ENCODE measurements at places on chromosomes 6 and 20. TPM values are rescaled to one million over a fixed set of nuclear protein-coding genes. Genes with fewer than 3 reads are reported as not detected.

The TBXT gene
- total RNA-seq, result not detected

The SIRPB1 gene
- 0.93 TPM for total RNA-seq

The RAB44 gene
- not detected for total RNA-seq

The HLA-DQA1 gene
- total RNA-seq, result not detected

The PPP1R14C gene
- 0.38 TPM for total RNA-seq

The CEP43 gene
- total RNA-seq, result 27.5 TPM

The PRR18 gene
- 0.31 TPM for total RNA-seq

The FRS3 gene
- total RNA-seq, result 6.8 TPM

The RAD21L1 gene
- not detected for total RNA-seq

The VTA1 gene
- 41.5 TPM for total RNA-seq

The SNPH gene
- total RNA-seq, result 3.0 TPM

The MACROD2 gene
- total RNA-seq, result 10.0 TPM

The CLIC5 gene
- total RNA-seq, result 1.8 TPM

The DEFB124 gene
- not detected for total RNA-seq

Data from mesothelial cell of epicardium (in vitro differentiated cells).